ENCODE measurements at places on chromosomes 2 and 18.
A peak's percentile ranks its signal among the peaks of the same experiment; 100 is the strongest.

DNA sequence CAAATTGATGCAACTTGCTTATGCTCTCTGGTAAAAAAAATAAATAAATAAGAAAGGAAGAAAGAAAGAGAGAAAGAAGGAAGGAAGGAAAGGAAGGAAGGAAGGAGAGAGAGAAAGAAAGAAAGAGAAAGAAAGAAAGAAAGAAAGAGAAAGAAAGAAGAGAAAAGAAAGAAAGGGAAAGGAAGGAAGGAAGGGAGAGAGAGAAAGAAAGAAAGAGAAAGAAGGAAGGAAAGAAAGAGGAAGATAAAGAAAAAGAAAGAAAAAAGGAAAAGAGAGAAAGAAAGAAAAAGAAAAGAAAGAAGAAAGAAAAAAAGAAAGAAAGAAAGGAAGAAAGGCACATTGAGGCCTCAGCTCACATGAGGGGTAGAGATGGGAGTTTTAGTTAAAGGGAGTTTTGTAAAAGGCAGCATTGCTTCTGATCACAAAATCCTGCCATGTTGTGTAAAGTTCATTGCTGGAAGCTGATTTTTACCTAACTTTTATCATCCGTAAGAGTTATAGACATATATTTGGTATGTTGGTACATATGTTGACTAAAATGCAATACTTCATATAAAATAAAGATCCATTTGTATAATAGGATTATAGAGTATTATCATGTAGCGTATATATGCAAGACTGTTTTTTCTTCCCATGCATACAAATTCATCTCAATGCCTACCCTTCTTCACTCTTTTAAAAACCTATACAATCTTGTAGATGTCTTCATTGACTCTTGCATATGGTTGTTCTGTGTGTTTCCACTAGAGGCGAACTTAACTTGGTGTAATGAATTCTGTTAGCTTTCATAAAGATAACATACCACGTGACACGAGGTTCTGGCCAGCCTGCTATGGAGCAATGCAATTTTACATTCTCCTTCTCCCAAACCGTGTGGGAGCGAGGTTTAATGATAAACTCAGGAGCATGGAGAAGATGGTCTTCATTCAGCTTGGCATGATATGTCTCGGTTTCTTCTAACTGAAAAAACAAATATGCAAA is 32.8 kb downstream of the MYOM1 start:
- no peak for DNase-seq

GRCh38 chr18:77990901-77991300 is 741.3 kb downstream of the GALR1 start:
- no peak for DNase-seq

DNA sequence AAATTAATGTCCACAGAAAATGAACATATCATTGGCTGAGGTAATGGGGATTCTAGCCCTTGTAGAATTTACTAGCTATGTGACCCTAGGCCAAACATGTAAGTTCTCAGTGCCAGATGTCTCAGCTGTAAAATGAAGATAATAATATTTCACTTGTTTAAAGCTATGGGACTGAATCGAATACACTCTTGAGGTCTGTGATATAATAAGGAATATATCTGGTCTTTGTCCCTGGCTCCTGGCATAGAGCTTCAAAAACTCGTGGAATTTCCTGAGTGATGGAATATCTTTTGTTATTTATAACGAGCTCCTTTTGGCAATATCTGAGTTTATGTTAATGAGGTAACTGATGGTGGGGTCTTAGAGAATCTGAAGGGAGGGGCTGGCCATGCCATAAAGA is 201.4 kb upstream of the CYP26B1 start:
- DNase-seq, result no peak

DNA sequence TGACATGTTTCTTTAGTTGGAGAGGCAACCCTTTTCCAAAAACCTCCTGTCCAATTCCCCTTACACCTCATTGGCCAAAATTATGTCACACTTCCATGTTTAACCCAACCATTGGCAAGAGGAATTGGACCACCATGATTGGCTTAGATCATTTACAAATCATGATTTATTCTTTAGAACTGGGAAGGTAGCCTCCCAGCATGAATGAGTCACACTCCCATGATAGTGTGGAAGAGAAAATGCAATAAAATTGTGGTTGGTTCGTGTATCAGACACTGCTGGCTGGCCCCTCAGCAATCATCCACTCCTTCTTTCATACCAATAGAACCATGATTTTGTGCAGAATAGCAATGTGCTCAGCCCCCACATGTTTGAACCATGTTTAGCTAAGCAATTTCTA is 156.6 kb upstream of the ACVR2A start:
- DNase-seq, result no peak

- peak; percentile 96 for DNase-seq
These were observed 2.1 kb upstream of the SLC30A3 start for GRCh38 chr2:27264753-27265535.

DNA sequence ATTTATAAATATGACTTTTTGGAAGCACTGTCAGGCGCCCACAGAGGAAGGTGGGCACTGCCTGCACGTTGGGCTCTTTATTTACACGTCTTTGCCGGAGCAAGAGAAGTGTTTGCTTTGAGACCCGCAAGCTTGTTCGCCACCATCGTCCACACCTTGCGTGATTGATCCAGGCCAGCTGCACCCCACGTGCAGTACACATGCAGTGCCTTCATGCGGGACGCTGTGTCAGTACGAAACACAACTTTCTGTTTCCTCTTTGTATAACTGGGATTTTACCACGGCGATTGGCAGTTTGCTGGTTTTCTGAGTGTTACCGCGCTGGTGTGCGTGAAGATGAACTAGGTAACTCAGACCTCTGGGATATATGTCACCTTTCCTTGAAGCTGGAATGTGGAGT is 571.0 kb upstream of the SALL3 start:
- DNase-seq, result no peak

DNA sequence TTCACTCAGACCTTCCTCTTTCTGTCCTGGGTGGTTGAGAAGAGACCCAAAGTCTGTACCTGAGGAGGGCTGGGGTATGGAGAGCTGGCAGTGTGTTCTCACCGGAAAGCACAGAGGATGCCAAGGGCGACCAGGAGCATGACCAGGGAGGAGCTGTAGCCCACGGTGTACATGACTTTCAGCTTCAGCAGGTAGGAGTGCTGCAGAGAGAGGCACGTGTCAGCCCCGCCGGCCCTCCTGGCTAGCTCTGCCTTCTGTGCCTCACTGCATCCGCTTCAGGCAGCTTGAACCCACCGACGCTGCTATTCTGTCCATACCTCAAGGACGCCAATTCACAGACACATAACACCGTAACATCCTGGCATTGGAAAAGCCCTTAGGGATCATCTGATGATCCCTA is 34.0 kb downstream of the TMEM37 start:
- no peak for DNase-seq

DNA sequence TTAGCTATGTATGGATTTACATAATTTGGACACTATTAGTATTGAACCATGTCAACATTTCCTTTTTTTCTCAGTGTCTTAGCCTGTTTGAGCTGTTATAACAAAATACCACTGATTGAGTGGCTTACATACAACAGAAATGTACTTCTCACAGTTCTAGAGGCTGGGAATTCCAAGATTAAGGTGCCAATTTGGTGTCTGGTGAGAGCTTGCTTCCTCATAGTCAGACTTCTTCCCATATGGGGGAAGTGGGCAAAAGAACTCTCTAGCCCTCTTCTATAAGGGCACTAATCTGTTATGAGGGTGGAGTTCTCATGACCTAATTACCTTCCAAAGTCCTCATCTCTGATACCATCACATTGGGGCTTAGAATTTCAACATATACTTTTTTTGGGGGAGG is 12.6 kb downstream of the ZNF804A start:
- DNase-seq, result no peak

All from iPS-NIHi11 (cell line).